ENCODE measurements at places on chromosomes 1 and 21.

- DNase-seq = no peak
These were observed 21.7 kb downstream of the PDXK start for GRCh38 chr21:43740497-43741156.

- no peak for DNase-seq
These were observed 4.8 kb downstream of the NTNG1 start for GRCh38 chr1:107145637-107146036.

- DNase-seq = no peak
These were observed at the start of gene ABCG1 for GRCh38 chr21:42218836-42219605. Gene ABCG1, plus strand, starts transcription at chr21:42219140. Its CDS starts 123 bp downstream, at chr21:42219263.

DNA sequence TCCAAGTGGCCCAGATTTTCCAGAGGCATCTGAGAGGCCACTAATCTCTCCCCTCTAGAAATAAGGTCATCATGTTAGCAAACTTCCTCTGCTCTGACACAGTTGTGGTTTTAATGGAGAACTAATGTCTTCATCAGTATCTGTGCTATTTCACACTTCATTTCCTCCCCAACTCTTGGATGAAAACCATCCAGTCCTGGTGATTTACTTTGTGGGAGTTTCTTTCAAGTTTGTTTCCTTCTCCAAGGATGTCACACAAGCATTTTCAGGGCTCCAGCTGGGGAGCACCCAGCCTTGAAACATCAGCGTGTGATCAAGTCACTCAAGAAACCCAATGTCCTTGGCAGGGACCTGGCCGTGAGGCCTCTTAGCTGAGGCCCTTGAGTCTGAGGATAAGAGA, 38.8 kb downstream of the TBX15 start:
- no peak for DNase-seq

DNA sequence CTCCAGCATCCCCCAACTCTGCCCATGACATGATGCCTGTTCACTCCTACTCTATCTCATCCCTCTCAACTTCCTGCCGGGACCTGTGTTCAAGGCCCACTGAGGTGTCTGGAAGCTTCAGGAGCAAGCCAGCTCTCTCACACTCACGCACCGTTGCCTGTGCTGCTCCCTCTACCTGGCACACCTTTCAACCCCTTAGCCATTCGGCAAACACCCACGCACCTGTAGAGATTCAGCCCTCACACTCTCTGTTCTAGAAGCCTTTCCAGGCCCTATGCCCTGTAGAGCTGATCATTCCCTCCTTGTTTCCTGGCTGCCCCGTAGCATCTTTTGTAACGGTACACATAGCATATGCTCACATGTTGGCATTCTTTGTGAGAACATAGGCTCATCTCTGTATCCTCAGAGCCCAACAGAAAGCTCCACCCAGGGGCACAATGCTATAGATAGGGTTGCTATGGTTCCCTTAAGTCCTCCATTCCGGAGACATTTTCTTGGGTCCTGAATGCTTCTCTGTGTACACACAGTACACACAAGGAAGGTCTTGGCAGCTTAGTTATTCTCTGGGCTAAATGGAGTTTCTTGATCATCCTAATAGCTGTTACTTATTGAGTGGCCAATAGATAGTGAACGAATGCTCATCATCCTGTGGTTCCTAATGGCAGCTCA, 1.3 kb downstream of the C8B start:
- DNase-seq = no peak

Data from NCI-H526 (cell line).